ENCODE measurements at places on chromosomes 6 and 20.

DNA sequence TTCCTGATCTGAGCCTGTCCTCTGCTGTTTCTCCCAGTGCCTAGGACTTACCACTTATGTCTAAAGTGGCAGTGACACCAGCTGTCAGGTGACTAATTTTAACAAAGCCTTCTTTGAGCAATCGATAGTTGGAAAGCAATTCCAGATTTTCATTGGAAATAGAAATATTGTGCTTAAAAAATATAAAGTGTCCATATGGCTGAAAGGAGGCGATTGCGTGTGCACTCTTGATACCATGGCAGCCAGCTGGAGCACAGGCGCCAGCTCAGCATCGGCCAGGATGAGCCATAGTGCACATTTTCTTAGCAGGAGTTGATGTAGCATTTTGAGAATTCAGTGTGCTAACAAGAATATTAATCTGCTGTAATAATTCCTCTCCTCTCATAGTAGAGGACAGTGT, 70.0 kb downstream of the LRRC1 start:
- DNase-seq: no peak

- peak; percentile 49 for DNase-seq
These were observed 47.2 kb downstream of the BACH2 start for GRCh38 chr6:90249458-90249857.

DNA sequence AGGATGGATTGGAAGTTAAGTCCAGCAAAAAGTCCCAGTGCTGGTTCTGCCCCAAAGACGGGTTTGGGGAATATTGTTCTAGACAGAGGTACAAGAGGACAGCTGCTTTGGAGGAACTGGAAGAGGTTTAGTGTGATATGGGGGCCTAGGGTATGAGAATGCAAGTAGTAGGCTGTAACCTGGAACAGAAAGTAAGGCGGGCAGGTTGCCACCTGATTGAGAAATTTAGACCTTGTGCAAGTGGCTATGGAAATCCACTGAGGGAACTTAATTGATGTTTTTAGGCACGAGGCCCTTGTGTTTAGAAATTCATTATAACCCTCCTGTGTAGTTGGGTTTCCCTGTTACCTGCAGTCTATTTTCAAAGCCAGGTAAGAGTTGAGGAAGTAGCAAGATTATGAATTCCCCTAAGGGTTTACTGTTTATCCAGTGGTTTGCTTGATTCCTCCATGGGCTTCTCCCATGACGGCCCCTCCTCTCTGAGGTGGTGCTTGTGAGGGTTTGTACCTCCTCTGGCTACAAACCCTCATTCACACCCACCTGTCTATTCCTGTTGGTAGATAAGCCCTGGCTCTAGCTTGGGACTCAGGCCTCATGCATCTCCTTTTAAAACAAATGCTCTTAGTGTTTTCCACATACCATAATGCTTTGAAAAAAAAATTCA, 42.0 kb upstream of the BCAS1 start:
- no peak for DNase-seq

DNA sequence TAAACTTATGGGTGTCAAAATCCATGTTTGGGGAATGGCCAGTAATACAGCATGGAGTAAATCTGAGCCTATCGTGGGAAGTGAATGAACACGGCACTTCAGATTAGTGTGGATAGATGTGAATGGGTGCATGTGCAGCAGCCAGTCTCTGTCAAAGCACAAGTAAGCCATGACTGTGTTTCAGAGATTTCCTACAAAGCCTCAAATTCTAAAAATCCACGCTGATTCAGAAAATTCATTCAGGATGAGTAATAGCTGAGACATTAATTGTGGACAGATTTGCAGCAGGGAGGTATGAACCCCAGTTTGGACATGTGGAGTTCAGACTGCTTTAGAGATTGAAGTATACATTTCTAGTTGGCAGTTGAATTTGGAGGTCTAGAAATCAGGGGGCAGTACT, 115.1 kb downstream of the QKI start:
- peak; percentile 2 for DNase-seq

- no peak for DNase-seq
These were observed 185.4 kb downstream of the TRIM27 start for GRCh38 chr6:28738396-28738765.

GRCh38 chr6:79373246-79373645, 138.8 kb upstream of the HMGN3 start:
- no peak for DNase-seq

DNA sequence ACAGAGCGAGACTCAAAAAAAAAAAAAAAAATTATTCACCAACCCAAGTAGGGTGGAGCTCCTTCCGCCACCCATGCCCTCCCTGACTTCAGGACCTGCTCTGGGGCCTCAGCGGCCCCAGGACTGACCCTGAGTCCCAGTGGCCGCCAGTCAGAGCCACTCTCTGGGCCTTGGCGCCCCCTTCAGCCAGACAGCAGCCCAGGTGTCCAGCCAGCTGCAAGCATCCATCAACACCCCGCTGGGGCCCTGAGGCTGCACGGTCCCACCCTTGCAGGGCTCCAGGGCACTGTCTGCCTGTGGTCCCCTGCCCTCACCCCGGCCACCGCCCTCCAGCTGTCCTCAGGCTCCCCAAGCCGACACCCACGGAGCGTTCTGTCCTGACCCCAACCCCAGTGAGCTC, 11.4 kb upstream of the KCNQ2 start:
- DNase-seq: no peak

GRCh38 chr20:44361021-44361420, 5.5 kb downstream of the HNF4A start:
- DNase-seq: no peak

DNA sequence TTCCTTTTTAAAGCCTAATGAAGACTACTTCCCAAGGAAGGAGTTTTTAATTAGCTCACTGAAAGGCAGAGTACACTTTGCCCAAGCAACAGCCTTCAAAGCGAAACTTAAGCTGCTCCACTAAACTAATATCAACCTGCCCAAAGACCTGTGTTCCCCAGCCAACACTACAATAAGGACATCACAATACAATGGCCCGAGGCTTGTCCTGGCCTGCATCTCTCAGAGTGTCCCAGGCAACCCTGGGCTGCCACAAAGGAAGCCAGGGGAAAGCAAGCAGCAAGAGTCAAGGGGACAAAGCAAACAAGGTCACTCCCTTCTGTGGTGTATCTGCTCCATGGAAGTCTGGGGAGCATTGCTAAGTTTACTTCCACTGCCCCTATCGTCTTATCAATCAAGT, 52.3 kb downstream of the PIGU start:
- no peak for DNase-seq
